ENCODE measurements at places on chromosomes 7 and 10.

GRCh38 chr10:62073429-62073828, 171.9 kb downstream of the ARID5B start:
- DNase-seq = no peak

GRCh38 chr10:15775513-15775912, 55.8 kb upstream of the ITGA8 start:
- no peak for DNase-seq

DNA sequence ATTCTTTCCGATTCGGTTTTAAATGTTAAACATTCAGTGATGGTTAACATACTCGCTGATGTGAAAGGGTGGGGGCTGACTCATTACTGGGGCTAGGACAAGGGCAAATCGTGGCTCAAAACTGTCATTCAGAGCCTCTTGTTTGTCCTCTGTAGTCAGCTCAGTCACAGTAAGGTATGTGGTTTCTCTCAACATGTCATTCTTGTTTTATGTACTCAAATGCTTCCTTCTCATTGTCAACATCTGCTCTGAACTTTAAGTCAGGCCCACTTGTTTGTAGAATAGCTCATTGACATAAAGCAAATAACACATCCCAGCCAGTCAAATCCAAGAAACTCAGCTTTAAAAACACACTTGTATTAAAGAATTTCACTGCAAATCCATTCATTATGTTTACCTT, 7.3 kb downstream of the SLC16A9 start:
- no peak for DNase-seq

- DNase-seq = no peak
Observed at GRCh38 chr7:77931841-77932240, 133.3 kb downstream of the PHTF2 start.

GRCh38 chr10:1520909-1521565, 216.3 kb downstream of the ADARB2 start:
- DNase-seq = no peak

- DNase-seq = no peak
Observed at GRCh38 chr7:92982928-92983327, 134.9 kb downstream of the SAMD9 start.

- DNase-seq = no peak
Observed at GRCh38 chr7:69640925-69641594, 42.8 kb downstream of the AUTS2 start.

- DNase-seq = no peak
Observed at GRCh38 chr10:100725869-100726426, 19.4 kb upstream of the PAX2 start.

DNA sequence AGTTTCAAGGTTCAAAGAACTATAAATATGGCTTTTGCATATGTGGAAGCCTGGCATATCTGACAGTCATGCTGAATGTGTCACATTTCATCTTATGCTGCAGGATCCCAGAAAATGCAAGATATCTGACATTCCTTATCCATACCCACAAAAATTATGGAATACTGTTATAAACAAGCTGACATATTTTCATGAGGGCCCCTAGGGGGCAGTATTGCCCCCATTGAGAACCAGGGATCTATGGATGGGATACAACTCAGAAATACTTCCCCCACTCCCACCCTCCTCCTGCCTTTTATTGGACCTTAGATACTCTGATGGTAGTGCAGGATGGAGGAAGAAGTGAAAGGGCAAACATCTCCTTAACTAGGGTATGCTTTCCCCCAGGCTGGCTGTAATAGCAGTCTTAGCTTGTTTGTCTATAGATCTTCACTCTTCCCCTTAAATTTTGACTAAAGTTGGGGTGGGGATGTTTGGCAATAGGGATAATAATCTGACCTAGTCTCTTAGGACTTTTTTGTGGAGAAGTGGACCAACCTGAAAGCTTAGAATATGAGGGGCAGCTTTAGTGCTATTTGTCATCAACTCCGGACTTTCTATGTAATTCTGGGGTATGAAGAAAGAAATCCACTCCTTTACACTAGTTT, 3.5 kb upstream of the GNGT1 start:
- DNase-seq = no peak

GRCh38 chr7:111855161-111855841, 293.0 kb upstream of the IMMP2L start:
- DNase-seq = no peak

DNA sequence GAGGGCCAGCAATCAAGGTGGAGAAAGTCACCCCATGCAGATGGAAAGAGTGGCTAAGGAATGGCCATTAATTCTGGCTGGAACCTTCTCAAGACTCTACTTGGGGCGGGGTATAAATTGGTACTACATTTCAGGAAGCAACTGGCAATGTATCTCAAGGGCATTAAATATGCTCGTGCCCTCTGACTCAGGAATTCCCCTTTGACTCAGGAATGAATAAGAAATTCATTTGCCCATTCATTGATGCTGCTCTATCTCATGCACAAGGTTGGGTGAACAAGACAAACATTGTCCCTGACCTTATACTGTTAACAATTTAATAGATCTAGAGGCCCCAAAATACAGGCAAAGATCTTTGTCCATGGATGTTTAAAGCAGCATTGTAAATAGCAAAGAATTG, 188.1 kb downstream of the MYOF start:
- no peak for DNase-seq

DNA sequence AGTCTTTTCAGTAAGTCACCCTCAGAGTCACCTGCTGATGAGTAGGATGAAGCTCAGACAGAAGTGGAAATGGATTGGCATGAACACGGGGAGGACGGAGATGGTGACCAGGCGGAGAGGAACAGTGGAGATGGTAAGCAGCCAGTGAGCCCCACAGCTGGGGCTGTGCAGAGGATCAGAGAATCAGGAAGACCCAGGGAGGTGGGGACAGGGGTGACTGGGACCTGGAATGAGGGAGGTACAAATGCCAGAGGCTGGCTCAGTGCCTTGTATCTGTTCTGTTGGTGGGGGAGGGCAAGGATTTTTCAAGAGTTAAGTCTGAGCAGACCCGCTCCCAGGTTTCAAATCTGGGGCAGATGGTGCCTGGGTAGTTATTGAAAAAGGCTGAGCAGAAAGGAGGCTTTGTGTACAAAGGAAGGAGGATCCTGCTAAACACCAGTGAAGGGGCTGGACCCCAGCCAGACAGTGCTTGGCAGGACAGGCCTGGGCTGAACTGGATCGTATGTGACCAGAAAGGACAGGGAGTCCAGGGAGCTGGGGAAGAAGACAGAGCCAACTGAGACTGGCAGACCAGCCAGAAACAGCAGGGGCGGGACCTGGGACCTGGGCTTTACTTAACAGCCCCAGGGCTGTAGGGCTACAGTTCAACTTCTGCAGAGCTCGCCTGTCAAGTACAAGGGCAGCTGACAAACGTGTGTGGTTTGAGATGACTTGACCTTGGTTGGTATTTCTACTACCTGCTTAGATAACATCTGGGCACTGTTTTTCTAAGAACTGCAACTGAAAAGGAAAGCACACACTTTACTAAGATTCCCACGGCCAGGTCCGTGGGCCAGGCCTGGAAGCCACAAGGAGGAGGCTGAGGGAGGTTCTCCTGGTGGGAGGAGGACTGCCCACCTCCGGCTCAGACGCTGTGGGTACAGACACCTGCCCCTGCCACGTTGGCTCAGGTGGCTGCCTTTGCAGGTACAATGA, 13.2 kb upstream of the FRMPD2 start:
- DNase-seq = no peak

GRCh38 chr7:118870187-118870586, 645.7 kb downstream of the ANKRD7 start:
- no peak for DNase-seq

- no peak for DNase-seq
Observed at GRCh38 chr7:143282124-143282523, 2.6 kb upstream of the TMEM139 start.

DNA sequence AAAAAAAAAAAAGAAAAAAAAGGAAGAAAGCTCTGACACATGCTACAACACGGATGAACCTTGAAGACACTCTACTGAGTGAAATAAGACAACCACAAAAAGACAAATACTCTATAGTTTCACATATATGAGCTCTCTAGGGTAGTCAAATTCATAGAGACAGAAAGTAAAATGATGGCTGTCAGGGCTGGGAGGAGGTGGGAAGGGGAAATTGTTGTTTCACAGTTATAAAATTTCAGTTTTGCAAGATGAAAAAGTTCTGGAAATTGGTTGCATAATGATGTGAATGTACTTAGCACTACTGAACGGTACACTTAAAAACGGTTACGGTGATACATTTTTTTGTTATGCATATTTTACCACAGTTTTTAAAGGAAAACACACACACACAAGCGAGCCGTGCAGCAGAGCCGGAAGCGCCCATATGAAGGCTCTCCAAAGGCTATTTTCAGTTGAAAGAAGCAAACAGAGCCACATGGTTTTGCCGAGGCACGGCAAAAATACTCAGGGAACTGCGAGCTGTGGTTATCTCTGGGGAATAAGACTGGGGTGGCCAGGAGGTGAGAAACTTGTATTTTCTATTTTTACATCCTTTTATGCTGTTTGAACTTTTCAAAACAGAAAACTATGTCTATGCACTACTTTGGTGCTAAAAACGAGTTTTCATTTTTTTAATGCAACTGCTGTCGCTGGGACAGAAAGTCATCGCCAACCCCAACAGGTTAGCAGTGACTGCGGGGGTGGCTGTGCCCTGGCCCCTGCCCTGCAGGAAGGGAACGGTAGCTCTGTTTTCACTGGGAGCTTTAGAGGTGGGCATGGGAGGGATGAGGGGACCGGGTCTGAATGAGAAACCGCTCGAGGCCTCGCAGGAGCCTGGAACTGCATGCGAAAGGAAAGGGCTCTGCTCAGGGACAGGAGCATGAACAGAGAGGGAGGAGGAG, 132.9 kb downstream of the OAT start:
- no peak for DNase-seq

DNA sequence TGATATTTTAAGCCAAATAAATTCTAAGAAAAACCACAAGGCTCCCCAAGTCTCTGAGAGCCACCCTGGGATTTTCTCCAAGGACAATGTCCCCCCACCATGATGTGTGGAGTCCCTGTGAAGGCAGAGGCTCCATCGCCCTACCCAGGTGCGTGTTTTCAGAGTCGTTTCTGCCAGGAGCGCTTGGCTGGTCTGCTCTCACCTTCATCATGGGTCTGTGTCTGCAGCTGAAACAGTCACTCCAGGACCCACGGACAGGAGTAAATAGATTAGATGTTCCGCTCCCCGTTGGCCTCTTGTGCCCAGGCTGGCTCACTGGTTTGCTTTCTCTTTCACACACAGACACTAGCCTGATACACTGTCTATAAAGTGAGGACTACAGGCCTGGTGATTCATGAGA, 217.5 kb downstream of the SFMBT2 start:
- DNase-seq = no peak

DNA sequence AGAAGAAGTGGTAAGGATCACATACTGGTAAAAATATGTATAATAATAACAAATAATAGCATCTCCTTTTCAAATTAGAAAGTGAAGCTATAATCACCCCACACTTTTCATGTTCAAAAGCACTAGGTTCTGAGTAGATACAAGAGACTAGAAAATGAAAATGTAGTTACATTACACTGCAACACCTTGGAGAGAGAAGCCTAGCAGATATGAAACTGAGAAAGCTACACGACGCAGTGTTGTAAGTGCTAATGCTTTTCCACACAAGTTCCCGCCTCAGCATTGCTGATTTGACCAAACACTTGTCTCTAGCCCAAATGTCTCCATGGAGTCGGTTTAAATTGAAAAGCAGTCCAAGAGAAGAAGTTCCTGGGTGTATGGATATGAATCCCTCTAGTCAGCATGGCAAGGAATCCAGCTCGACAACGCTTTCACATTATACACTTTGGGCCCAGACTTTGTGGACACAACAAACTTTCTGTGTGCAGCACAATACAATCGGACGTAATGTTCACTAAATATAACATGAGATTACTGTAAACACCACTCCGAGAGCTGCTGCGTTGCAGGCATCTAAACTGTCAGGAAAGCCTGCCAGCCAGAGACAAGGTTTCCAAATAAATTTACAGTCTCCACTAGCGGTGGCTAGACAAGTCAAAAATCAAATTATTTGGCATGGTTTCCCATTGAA, 1.7 kb downstream of the PDE1C start:
- no peak for DNase-seq

DNA sequence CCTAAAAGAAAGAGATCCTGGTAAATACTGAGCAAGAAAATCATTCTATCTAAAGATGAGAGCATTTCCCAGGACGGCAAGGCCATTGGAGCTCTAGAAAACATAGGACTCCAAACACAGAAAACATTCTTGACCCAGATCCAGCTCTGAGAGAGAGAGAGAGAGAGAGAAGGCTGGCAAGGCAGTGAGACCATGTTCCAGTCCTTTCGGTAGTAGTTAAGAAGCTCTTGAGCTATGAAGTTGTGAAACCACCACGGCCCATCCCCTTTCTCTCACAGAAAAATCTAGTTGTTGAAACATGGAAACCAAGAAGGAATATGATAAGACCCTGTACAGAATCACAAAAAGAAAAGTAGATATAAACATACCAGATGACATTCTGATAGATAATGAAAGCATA, 212.4 kb upstream of the NPSR1 start:
- DNase-seq = no peak

- DNase-seq = no peak
Observed at GRCh38 chr10:4144817-4145216, 359.8 kb upstream of the KLF6 start.

GRCh38 chr7:17500736-17501135, 202.3 kb downstream of the AHR start:
- no peak for DNase-seq

DNA sequence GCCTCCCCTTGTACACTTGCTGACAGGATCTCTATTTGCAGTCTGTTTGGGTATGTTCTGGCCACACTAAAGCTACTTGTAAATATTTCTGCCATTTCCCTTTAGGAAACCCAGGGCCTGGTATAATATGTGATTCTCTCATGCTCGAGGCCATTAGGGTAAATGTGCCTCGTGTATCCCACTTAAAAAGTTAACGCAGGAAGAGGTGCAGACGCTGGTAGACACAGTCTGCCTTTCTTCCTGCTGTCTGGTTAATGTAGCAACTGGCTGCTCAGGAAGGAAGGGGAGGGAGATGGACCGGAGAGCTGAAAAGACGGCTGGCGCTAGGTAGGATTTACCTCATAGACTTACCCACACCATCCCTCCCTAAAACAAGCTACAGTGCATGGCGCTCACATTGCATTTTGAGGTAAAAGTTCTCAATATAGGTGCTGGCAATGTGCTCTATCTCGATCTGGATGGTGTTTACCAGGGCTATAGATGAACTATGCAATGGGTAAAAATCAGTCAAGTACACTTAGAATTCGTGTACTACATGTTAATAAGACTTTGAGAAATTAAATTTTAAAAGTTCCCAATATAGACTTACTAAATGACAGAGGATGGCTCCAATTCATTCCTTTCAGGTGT, 125.9 kb downstream of the JAZF1 start:
- DNase-seq = no peak

GRCh38 chr7:140262242-140262903, 85.6 kb upstream of the KDM7A start:
- peak; percentile 11 for DNase-seq

DNA sequence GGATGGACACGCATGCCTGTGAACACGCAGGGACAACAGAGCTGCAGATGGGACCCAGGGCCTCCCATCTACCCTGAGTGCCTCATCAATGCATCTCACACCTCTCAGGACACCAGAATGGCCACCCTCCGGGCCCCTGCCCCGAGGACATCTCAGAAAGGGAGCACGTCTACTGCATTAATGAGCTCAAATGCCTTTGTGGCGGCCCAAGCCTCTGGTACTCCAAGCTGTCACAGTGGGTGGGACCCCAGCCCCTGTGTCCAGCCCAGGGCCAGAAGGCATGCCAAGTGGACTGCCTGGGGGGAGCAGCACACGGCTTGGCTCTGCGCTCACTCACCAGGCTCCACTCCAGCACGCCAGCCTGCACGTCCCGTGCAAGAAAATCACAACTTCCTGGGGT, 52.0 kb downstream of the TCERG1L start:
- no peak for DNase-seq

All from CD4-positive, alpha-beta T cell treated with Interferon gamma for 1 hour (primary cell).